ENCODE measurements at places on chromosomes 7 and 10.

DNA sequence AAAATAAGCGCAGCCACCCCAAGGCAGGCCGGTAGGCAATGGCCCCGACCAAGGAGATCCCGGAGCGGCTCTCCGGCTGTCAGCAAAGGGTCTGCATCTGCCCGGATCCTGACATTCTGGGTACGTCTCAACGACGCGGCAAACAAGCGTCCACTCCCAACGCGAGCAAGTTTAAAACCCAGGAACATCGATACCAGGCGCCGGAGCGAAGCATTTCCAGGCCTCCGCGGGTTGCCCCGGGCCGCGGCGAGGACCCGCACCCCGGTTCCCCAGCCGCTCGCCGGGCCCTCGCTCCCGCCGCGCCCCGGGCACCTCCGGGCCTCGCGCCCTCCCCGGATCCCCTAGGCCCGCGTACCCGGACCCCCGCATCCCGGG, 453 bp downstream of the URGCP start:
- peak; percentile 35 for DNase-seq

DNA sequence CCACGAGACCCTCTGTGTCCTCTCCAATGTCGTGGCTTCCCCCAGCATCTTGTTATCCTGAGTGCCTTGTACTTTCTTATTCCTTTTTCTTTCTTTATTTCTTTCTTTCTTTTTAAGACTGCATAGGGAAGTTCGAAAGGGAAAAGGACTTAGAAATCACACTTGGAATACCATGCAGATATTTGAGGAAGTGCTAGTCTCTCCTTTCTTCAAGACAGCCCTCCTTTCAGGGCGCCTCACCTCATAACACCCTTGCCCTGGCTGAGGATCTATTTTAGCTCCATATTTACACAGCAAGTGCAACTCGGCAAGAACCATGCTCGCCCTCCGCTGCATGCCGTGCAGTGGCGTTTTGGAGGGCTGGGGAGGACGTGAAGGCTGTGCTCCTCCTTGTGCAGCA, 232.3 kb upstream of the GLI3 start:
- DNase-seq: no peak

DNA sequence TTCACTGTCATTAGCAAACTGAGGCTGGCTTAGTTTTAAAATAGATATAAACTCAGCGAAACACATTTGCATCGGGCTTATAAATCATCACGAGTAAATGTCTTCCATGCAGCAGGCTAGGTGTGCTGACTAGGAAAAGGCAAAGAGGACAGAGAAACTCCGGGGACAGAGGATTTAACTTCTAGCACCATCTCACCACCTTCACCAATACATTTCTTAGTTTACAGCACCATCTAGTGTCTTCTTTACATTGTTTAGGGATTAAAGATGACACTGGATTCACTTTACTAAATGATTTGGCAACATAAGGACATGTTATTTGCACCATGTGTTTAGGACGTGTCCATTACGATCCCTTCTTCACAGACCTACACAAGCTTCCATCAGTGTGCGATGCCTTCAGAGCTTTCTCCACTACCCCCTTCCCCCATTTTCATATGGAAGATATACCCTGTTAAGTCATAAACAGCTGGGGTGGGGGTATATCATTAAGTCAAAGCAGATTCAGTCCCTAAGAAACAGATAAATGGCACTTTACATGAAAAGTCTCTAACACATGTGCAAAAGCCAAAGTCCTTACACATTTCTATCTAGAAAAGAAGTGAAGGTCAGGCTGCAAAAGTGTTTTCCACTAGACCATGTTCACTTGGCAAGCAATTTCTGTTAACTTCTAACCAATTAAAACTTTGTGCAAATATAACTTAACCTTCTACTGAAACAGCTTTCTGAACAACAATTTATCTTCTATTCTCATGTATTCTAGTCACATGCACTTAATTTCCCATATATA, 103.3 kb downstream of the GRB10 start:
- peak; percentile 41 for DNase-seq

DNA sequence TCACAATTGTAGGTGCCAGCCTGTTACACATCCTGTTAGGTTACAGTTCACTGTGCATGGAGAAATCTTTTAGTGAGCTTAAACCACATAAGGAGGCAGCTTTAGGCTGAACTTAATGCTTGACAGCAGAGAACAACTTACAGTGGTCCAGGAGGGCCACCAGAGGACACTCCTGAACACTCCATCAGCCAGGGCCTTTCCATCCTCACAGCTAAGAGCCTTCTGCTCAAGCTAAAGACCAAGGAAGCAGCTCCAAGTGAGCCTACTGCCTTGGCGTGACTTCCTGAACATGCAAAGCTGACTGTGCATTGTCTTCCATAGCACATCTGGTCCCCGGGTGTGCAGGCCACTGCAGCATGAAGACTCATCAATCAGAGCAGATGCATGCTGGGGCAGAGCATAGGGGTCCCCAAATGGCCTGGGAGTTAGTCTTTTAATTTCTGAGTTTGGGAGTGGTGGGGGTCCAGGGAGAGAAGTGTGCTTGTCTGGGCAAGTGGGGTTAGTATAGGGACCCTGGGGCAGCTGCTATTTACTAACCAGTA, 105.0 kb downstream of the ZNF248 start:
- DNase-seq: no peak

- no peak for DNase-seq
Measured at GRCh38 chr10:59793919-59794318, 40.7 kb upstream of the MRLN start.
